ENCODE measurements at places on chromosomes 7 and 10. TPM values are rescaled to one million over a fixed set of nuclear protein-coding genes. Genes with fewer than 3 reads are reported as not detected.

- no peak for DNase-seq
These were observed 51.7 kb upstream of the ATP6V0A4 start for GRCh38 chr7:138849701-138850100.

- DNase-seq: no peak
These were observed 236.4 kb upstream of the GPR26 start for GRCh38 chr10:123429706-123430221.

DNA sequence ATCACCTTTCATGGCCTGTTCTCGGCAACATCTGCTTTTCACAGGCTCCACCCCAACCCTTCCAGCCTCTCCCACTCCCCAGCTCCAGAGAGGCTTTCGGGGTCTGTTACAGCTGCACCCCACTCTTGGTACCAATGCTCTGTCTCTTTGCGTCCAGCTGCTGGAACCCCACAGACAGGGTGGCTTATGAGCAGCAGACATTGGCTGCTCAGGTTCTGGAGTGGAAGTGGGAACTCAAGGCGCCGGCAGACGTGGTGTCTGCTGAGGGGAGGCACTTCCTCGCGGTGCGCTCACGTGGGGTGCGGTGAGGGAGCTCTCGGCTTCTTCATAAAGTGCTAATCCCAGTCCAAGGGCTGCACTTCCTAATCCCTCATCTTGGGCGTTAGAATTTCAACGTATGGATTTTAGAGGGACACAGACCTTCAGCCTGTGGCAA is 185.7 kb downstream of the ELFN1 start:
- DNase-seq: no peak

MAGI2 gene
- 1.1 TPM for total RNA-seq

DNA sequence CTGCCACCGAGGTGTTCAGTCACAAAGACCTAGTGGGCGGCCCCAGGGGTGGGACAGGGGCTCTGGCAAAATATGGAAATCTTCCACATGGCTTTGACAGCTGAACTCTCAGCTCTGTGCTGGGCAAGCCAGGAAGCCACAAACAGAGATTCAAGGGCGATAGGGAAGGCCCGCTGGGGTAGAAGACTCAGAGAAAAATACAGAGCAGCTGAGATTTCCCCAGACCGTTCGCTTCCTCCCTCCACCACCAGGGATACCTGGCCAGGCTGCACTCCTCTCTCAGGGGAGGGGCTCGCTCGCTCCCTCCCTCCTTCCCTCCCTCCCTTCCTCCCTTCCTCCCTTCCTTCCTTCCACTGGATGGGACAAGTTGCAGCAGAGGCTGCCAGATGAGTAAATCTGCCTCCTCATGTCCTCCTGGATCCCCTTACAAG is 260.5 kb downstream of the PRPF18 start:
- DNase-seq: no peak

- DNase-seq: no peak
These were observed 27.0 kb downstream of the C10orf120 start for GRCh38 chr10:122672655-122673054.

- DNase-seq: no peak
These were observed 744 bp downstream of the FRAT2 start for GRCh38 chr10:97333601-97334369.

PAX4 gene
- not detected for total RNA-seq

DNA sequence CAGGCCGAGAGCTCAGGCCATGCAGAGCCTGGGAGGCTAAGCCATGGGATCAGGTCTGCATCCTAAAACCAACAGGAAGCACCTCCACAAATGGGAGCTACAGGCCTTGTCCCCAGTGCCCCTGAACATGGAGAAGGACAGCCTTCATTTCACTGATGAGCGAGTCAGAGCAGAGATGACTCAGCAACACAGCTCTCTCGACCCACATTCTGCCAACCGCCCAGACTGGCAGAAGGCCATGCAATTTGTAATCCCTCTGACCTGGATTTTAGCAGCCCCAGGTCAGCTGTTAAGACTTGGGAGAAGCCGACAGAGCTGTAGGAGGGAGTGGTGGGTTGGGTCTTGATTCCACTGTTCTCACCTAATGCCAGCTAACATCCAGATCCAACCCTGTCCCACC is 25.5 kb downstream of the VOPP1 start:
- DNase-seq: peak; percentile 99

GRCh38 chr7:12594122-12594897 is 23.8 kb downstream of the SCIN start:
- no peak for DNase-seq

- DNase-seq: peak; percentile 56
These were observed 40.4 kb upstream of the BPGM start for GRCh38 chr7:134605978-134606923.

DNA sequence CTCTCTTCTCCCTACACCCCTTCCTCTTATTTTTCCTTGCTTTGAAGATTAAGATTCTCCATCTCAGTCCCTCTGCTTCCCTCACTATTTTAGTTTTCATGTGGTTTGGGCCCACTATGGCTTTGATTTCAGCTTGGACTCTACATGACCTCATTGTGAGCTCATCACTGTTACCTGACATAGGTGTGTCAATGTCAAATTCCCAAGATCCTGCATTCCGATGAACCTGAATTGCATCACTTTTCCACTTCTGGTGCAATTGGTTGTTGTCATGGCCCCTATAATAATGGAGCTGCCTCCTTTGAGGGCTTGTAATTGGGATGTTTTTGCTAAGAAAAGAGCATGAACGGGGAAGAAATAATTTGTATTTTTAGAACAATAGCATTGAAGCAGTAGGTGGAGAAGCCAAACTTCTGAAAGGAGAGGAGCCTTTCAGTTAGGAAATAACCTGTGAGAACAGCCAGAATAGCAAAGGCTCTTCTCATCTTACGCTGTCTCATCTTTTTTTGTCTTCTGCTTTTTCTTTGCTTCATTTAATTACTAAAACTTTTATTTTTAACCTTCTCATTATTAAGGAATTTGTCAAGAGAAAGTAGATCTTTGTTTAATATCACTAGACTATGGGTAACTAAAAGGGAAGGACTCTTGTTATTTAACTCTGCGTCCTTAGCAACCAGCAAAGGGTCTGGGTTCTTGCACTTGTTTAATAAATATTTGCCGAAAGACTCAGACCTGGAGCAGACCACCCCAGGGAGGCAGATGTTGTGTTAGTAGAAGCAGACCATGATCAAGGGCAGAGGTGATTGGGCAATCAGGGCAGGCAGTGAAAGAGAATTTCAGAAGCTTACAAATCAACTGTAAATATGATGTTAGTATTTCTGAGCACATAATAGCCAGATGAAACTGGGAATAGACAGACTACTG is 95.4 kb downstream of the TES start:
- no peak for DNase-seq

- no peak for DNase-seq
These were observed 82.2 kb downstream of the PARD3 start for GRCh38 chr10:34732926-34733325.

ADCY1 gene
- 2.3 TPM for total RNA-seq

TMEM26 gene
- not detected for total RNA-seq

- no peak for DNase-seq
These were observed 35.5 kb downstream of the GRIFIN start for GRCh38 chr7:2440608-2441245.

GHRHR gene
- not detected for total RNA-seq

RBP3 gene
- not detected for total RNA-seq

DNA sequence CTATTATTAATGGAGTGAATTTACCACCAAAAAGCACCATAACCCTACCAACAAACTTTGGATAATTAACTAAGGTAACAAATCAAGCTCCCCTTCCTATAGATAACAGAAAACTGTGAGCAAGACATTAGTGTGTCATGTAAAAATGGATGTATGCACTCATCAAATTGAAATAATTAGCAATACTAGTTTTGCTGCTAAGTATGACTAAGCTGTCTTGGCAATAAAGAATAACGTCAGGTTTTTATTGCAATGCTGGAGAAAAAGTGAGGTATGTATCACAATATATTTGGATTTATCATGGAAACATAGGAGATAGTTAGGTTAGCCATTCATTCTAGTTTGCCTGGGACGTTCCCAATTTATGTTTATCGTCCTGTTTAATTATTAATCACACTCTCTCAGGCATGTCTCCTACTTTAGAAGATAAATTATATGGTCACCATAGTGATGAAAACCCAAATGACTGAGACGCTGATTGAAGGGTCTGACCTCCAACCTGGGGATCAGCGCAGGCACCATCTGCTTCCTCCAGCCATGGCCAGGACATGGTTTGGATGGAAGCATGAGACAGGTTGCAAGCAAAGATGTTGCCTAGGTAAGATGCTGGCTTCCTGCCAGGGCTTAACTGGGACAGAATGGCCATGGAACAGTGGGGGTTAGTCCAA is 125.6 kb downstream of the FANK1 start:
- no peak for DNase-seq

TRIM50 gene
- not detected for total RNA-seq

THNSL1 gene
- 3.5 TPM for total RNA-seq

DNA sequence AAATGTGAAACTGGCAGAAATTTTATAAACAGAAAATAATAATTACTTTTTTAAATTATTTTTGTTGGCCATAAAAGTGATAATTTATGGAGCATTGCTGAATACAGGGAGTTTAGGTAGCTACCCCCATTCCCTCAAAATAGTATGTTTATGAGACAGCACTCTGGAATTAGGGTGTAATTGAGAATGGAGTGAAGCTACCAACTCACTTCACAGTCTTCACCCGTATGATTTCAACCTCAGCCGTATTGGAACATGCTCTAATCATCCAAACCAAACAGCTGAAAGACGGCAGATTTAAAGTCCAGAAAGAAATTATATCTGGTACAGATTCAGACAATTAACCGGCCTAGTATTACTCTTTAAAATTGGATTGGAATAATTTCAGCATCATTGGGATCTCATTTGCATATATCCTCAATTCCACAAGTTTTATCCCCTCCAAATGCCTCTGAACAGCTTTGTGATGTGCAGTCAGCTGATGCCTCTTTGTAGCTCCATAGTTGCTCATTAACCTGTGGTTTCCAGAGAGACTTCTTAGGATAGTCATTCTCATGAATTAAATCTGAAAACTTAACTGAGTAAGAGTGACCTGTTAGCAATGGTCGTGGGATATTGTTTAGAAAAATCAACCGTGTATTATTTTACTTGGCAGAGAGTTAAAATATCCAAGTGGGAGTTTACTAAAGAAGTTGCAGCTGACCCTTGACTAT is 59.1 kb upstream of the GJD4 start:
- no peak for DNase-seq

DNA sequence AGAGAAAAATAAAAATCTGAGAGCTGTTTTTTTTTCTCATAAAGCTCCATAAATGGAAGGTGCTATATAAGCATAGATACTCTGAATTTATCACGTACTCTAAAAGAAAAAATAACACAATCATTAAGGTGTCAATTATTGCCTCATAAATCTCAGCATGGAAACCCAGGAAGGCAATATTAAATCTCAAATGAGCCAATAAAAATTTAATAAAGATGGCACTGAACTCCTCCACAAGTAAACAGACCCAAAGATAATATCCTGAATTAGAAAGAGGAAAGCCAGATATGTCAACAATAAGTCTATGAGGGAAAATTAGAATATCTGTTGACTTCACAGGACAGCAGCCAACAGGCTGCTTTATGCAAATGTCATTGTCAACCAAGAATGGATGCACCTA is 66.5 kb downstream of the CDK6 start:
- DNase-seq: no peak

GRCh38 chr10:24417053-24417452 is 208.1 kb downstream of the KIAA1217 start:
- no peak for DNase-seq

SEMA4G gene
- total RNA-seq: 0.89 TPM

MSRB2 gene
- total RNA-seq: 13.7 TPM

NXPH1 gene
- not detected for total RNA-seq

LLCFC1 gene
- not detected for total RNA-seq

- DNase-seq: no peak
These were observed 96.3 kb downstream of the CHN2 start for GRCh38 chr7:29290829-29291228.

DNA sequence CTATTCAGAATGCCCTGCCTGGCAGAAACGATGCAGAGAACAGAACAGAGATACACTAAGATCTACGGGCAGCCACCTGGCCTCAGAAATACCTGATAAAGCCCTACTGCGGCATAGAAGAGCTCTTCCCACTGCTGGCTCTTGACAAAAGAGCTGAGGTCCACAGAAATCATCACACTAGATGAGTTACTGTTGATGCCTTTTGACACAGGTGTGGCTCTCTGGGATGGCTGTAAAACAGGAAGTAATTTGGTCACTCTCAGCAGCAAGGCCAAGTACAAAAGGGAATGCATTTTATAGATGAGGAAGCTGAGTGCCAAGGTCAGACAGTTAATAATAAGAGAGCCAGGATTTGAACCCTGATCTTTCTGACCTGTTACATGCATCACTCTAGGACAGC is 35.0 kb upstream of the ACSL5 start:
- DNase-seq: no peak

DNA sequence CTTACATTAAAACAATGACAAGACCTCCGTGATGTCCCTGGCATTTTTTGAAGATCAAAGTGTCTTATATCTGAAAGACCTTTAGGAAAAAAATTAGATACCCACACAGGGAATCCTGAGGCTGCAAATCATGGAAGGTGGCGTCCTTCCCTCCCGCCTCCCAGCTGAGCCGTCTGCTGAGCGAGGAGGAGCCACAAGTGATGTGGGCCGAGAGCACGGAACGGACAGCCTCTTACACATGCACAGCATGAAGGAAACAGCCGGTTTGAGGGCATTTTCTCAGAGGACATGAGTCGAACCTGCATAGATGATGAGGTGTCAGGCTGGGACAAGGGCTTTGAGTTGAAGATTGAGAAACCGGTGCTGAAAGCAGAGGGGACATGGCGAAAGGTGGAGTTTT is 163.3 kb downstream of the ADARB2 start:
- DNase-seq: no peak

STEAP2 gene
- 5.8 TPM for total RNA-seq

GRCh38 chr7:77753173-77753572 is 45.1 kb downstream of the TMEM60 start:
- no peak for DNase-seq

MKX gene
- not detected for total RNA-seq

CHPF2 gene
- total RNA-seq: 26.0 TPM

MRLN gene
- not detected for total RNA-seq

Measured in H4 (cell line).